ENCODE measurements at places on chromosomes 6 and 20. TPM values are rescaled to one million over a fixed set of nuclear protein-coding genes. Genes with fewer than 3 reads are reported as not detected.

DNA sequence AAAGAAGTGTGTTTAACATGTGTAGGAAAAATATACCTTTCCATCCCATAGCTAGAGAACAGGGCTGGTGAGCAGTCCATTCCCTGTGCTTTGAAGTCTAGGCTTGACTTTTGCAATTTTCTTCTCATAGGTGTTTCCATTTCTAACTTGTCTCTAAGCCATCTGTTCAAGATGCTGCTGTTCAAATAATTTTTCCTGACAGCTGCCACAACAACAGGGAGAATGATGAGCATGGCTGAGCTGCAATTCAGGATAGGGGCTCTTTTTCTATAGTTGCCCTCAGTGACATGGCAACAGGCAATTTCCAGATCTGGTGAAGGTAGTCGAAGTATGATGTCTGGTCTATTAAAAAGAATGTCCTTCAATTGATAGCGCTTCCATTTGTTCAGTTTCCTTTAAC is 103.0 kb upstream of the HS3ST5 start:
- DNase-seq: no peak

Gene SOBP
- 6.2 TPM for total RNA-seq

DNA sequence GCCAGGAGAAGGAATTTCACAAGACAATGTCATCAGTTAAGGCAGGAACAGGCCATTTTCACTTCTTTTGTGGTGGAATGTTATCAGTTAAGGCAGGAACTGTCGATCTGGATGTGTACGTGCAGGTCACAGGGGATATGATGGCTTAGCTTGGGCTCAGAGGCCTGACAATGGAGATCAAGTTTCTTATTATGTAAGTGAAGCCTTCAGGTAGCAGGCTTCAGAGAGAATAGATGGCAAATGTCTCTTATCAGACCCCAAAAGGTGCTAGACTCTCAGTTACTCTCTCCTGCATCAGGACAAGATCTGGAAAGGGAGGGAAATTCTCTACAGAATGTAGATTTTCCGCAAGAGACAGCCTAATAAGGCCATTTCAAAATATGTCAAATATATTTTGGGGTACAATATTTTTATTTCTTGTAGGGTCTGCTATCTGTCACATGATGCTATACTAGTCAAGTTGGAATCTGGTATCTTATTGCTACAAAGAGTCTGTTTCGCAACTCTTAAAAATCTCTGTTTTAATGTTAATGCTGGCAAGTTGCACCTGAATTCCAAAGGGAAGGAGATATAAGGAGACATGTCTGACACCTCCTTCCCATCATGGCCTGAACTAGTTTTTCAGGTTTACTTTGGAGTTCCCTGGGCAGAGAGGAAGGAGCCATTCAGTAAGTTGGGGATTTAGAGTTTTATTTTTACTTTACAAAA is 48.8 kb downstream of the TRDN start:
- no peak for DNase-seq

DNA sequence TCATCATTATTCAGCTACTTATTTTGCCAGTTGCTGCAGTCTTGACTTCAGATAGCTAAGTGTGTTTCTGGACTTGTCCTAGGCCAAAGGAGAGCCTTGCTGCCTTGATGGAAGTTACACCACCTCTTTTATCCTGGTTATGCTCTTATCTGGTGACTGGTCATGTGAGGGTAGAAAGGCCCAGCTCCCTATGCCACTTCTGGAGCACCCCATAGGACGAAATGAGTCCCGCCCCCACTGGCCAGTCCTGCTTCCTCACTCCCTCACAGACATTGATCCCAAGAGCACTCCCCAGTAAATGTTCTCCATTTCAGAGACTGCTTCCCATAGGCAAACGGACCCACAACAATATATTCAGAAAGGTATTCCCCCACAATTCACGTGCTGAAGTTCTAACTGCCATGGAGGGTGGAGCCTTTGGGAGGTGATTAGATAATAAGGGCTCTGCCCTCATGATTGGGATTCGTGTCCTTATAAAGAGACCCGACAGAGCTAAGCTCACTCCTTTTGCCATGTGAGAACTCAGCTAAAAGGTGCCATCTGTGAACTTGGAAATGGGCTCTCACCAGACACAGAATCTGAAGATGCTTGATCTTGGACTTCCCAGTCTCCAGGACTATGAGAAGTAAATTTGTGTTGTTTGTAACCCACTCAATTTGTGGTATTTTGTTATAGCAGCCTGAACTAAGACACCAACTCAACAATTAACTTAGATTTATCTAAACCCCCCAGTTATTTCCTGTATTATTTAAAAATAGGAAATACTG is 21.5 kb upstream of the ELOVL2 start:
- no peak for DNase-seq

Gene NCOA5
- total RNA-seq: 29.9 TPM

Gene KCNK15
- total RNA-seq: 0.33 TPM

GRCh38 chr6:46989398-46989797 is 52.7 kb downstream of the ADGRF1 start:
- no peak for DNase-seq

DNA sequence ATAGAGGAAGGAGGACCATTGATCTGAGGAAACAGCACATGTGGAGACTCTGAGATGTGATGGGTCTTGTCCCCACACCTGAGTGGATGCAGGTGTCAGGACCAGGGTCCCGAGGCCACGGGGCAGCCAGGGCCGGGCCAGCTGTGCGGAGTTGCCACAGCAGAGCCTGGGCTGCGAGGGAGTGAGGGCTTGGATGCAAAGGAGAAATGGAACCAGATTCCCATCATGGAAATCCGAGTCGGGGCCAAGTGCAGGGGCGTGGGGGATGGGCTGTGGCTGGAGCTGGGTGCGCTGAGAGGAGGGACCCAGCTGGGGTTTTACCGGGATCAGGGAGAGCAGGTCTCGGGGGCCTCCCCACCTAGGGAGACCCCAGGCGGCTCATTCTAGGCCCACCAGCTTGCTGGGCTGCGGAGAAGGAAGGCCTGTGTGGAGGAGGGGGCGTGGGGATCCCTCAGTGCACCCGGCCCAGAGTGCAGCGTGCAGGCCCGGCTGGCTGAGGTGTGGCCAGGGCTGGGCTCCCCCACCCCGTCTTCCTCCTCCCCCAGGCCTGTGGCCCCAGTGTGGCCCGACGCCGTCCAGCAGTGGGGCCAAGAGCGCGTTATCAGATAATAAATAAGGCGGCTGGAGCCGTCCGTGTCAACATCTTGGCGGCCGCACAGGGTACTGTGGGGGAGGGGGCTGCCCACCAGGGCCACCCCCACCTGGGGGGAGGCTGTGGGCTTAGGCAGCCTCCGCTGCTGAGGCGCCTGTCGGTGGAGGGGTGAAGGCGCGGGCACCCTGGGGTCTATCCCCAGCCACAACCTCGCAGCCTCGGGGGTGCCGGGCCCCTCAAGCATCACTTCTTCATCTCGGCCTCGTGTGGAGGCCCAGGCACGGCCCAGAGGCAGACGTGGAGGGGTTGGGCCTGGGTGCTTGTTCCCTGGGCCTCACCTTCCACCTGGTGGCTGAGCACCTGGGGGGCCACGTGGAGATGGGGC is 17.2 kb downstream of the GATA5 start:
- no peak for DNase-seq

- DNase-seq: no peak
These were observed 157.6 kb downstream of the HDGFL1 start for GRCh38 chr6:22726966-22727365.

- no peak for DNase-seq
These were observed 134.3 kb upstream of the CDH4 start for GRCh38 chr20:61117725-61118124.

Measured in H1 (cell line).